ENCODE measurements at places on chromosomes 12 and 14. TPM values are rescaled to one million over a fixed set of nuclear protein-coding genes. Genes with fewer than 3 reads are reported as not detected.
A peak's percentile ranks its signal among the peaks of the same experiment; 100 is the strongest.

PLA2G1B gene
- total RNA-seq = 0.64 TPM

SERPINA1 gene
- total RNA-seq = 1.9 TPM

GRCh38 chr14:35425850-35426249 lies 21.3 kb upstream of the NFKBIA start:
- DNase-seq = no peak

DNA sequence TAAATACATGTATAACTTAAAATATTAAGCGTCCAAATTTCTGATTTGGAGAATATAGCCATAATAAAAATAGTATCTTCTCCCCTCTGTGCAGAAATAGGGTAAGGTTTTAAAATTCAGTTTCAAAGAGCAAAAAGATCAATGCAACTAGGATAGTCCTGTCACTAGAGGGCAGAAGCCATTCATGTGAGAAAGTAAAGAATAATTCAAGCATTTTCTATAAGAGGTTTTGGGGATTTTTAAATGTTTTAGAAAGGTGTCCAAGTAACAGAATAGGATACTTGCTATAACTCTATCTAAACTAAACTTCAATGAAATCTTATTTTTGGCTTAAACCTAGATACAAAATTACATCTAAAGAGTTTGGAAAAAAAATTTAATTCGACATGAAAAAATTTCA lies 50.3 kb downstream of the ADAMTS20 start:
- DNase-seq = no peak

DNA sequence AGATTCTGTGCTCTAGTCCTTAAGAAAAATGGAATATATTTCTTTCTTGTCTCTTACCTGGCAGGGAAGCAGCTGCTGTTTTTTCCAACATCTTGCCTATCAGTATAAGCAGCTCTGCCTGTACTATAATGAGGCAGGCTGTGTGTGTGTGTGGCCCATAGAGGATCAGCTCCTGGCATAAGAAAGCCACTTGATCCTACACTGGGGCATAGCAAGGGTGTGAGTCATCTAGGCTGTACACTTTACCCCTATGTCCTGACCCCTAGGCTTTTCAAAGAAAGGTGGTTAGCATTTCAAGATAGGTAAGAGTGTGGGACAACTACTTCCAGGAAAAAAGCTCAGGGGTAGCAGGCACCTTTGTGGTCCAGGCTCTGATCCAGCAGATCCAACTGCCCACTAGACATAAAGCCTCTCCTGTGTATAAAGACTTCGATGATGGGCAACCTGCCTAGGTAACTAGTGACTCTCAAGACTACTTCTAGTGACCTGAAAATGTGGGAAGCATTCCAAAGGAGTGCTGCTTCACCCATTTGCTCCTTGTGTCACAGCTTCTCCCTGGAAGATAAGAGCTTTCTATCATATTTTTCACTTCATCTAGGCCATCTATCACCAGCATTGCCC lies 4.9 kb upstream of the SENP1 start:
- no peak for DNase-seq

DNA sequence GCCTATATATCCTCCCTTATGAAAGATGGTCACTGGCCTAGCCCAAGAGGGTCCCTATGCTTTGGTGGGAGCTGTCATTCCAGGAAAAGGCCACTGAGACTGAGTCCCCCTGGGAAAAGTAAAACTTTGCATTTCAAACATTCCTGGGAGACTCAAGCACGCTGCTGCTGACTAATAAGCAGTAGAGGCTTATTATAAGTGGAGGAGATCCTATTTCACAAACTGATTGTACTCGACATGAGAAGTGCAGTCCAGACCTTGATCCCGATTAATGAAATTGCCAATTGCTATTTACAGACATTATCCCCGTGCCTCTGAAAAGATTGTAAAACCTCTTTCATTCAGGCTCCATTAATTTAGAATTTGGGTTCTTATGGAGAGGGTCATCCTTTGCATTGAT lies 96.6 kb downstream of the EMP1 start:
- DNase-seq = no peak

GRCh38 chr14:92692822-92693226 lies 55.6 kb downstream of the LGMN start:
- no peak for DNase-seq

DNA sequence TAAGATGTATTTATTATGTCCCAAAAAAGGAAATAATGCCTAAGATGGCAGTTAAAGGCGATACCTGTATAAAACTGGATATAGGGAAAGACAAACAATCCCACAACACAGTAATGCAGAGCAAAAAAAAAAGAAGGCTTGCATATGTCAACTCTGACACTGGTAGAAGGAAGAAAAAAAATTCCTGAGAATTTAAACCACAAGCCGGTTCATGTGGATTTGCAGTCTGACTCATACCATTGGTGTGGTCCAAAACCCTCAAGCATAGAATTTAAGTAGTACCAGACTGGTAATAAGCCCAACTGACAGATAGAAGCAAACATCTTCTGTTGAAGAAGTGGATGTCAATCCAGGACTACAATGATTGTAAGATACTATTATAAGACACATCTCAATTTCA lies 7.2 kb downstream of the DNAI7 start:
- DNase-seq = no peak

- DNase-seq = no peak
Observed at GRCh38 chr14:101226265-101226602, 322.7 kb upstream of the RTL1 start.

DNA sequence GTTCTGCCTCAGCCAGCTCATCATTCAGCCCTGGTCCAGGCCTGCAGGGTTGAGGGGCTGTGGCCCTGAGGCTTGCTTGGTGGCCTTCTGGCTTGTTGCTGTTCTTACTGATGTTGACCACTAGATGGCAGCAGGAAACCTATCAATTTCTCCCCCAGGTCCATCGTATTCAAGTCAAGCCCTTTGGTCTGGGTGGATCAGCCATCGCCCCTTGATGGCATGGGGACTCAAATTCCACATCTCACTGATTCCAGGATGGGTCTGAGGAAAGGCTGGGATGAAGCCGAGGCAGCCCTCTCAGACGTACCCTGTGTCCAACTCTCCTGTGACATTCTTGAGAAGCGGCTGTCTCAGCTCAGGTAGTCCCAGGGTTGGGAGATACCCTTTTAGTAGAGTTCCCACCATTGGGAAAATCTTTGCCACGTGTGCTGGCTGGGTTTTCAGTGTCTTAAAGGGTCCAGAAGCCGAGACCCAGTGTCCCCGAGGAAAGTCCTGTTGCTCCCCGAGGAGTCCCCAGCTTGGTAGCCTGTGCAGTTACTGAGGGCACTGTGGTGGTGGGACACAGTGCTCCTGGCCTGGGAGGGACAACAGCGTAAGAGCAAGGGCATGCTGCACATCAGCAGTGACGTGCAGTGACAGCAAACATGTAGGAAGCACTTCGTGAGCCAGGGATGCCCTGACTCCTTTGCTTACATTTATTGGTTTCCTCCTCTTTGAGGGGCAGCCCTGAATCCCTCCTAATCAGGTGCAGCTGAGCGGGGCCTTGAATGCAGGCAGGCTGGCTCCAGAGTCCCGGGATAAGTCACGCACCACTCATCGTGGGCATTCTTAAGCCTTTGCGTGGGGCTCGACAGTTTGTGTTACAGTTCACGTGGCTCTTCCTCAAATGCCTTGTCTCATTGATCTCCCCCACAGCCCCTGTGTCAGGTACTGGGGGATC lies 58.6 kb downstream of the TSPAN9 start:
- peak; percentile 90 for DNase-seq

- no peak for DNase-seq
Observed at GRCh38 chr14:101074196-101075024, 170.9 kb upstream of the RTL1 start.

DNA sequence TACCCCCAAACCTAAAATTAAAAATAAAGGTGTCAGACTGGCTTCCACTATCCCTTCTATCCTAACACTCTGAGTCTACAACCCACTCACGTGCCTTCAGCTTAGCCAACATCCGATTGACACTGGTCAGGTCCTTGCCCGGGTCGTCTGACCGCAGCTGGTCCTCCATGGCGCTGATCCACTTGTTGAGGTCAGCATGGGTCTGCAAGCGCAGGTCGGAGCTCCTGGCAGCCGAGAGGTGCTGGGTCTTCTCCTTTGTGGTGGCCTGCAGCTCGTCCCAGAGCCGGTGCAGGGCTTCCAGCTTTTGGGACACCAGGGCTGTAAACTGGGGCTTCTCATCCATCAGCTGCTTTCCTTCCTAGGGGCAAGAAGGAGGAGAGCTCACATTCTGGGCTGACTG lies 78.0 kb downstream of the PLEKHG3 start:
- DNase-seq = no peak

- no peak for DNase-seq
Observed at GRCh38 chr14:90109858-90110257, 48.1 kb downstream of the KCNK13 start.

- no peak for DNase-seq
Observed at GRCh38 chr12:107776171-107776570, 1.7 kb downstream of the ASCL4 start.

DNA sequence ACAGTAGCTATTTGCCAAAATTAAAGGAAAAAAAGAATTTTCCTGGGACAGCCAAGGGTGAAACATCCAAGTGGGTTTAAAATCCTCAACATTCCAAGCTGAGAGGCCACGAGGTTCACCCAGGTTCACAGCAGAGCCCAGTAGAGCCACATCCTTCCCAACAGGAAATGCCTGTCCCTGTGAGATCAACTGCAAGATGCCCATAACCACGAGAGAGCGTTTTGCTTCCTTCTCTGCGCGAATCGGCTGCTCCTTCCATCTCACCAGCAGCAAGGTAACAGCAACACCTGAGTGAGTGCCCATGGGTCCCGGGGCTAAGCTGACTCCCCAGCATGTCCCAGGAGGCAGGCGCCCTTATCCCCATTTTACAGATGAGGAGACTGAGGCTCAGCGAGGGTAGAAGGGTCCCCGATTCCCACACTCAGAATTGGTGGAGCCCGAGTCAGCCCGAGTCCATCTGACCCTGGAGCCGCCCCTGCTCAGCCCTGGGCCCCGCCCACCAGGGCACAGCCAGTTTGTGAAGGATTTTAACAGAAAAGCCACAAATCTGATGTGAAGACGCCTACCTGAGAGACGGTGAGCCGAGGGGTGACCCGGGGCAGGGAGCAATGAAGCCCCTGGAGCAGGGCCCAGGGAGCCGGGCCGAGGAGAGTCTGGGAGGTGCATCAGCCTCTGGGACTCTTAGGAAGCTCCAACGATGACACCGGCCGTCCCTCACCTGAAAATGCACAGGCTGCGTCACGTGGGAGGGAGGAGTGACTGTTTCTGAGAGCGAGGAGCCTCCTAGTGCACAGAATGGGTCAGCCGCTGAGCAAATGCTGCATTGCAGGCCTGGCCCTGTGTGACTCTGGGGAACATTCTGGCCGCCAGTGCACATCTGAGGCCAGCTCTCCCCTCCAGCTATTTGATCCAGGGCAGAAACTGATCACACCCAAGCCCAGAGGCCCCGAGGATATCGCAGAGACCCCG lies 236.9 kb upstream of the SFSWAP start:
- no peak for DNase-seq

- no peak for DNase-seq
Observed at GRCh38 chr12:131603106-131603938, 107.6 kb upstream of the SFSWAP start.

DNA sequence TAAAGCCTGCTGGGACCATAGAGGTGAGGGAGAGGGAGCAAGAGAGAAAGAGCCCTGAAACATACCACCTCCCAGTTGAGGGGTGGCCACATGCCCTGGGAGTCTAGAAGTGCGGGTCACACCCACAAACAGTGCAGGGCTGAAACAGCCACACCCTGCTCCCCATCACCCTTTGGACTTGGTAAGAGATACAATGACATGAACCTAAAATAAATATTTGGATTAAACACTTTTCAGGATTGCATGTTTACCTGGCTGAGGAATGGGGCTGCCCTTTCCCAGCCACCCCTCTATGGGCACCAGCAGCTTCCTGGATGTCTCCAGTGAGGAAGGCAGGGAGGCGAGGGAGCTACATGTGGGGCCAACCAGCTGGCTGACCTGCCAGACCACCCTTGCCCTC lies 39.0 kb upstream of the TC2N start:
- no peak for DNase-seq

- no peak for DNase-seq
Observed at GRCh38 chr12:42342028-42342427, 16.1 kb downstream of the PPHLN1 start.

All from cerebellum (tissue), 4 donors.